ENCODE measurements at places on chromosomes 3 and 15.

DNA sequence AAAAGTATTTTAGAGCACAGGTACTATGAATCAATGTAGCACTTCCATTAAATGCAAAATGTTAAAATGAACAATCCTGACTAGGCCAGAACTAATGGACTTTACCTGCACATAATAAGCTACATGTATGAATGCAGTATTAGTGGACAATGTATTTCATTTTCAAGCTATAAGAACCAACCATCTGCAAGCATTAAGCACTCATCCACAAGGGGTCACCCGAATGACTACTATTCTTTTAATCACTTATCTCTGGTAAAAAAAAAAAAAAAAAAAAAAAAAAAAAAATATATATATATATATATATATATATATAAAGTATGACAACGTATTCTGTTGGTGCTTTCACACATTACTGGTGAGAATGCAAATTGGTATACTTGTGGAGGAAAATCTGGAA, 7.2 kb downstream of the HERC1 start:
- peak; percentile 57 for DNase-seq

DNA sequence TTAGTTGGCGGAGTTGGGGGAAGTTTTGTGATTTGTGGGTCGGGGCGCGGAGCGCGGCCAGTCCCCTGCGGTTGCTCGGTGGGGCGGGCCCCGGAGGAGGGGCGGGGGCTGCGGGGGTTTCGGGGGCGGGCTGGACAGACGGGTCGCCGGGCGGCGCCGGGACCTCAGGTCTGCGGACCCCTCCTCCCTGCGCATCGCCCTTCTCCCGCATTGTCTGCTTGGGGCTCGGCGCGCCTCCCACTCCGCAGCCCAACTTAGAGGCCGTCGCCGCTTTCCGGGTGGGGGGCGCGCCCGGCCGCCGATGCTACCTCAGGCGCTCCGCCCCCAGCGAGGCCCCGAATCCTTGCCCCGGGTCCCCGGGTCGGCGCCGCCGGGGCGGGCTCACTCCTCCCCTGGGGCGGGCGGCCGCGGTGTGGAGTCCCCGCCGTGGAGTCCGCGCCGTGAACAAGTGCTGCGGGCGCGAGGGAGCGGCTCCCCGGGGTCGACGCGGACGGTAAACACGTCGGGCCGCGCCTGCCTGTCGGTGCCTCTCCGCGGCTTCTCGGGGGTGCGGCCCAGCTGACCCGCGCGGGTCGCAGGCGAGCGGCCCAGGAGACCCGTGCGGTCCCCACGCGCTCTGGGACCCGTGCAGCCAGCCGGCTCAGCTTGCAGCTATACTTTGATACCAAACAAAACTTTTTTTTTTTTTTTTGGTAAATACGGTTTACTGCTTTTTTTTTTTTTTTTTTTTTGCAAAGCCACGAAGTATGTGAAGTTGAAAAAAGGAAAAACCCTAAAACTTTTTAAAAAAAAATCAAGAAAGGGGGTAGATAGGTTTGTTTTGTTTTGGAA, 624 bp downstream of the AKAP13 start:
- DNase-seq, result peak; percentile 63

DNA sequence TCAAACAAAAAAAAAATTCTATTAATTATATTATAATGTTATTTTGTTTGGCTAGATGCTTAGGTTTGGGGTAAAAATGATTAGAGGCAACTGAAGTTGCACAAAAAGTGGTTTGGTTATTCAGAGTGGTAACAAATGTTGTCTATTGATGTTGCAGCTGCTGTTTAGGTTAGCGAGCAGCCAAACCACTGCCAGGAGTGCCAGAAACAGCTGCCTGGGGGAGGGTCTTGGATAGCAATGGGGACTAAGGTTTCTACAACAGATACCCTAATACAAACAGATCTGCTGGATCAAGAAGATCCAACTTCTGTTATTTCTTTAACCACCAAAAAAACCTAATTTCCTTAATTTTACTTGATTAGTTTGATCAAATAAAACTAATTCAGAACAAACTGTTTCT, 26.6 kb downstream of the BTLA start:
- DNase-seq, result no peak

DNA sequence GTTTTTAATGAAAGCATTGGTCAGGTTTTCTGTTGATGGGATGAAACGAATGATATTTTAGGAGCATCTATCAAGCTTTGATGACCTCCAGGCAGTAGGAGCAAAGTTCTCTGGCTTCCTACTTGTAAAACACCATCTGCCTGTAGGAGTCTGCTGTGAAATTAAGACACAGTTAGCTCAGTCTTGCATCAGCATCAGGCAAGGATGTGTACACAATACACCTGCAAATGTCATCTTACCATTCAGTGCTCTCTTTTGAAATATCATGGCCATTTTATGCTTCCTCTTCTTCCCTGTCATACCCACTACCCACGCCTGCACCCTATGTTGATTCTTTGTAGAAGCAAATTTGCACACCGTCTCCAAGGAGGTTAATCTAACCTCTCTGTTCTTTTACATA, 38.2 kb downstream of the B3GALNT1 start:
- DNase-seq, result no peak

GRCh38 chr15:63970621-63971426, 75.5 kb downstream of the DAPK2 start:
- DNase-seq, result no peak

DNA sequence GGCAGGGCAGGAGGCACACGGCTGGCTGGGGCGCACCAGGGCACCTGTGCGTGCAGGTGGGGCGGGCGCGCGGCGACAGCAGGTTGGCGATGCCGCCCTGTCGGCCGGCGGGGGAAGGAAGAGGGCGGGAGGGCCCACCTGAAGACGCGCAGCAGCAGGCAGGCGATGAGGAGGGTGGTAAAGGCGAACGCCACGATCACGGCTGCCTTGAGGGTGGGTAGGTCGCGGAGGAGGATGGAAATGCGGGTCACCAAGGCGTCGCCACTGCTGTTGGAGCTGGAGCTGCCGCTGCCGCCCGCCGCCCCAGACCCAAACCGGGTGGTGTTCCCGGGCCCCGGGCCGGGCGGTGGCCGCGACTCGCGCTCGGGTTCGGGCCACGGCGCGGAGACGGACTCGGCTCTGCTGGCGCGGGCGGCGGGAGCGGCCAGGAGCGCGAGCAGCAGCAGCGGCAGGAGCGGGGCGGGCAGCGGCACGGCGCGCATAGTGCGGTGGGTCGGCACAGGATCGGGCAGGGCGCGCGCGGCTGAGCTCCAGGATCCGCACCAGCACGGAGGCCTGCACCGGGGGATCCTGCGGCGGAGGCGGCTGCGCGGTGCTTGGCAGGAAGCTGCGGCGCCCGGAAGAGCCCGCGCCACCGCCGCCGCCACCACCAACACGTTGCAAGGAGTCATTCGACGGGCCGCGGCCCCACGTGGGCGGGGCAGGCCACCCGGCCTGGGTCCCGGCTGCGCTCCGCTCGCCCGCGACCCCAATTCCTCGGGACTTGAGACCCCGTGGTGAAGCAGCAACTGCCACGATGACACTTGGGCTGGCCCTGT, at the start of gene FAM174B:
Gene FAM174B (minus strand): TSS at position 598 of the 818 bp plus-strand sequence.
- peak; percentile 46 for DNase-seq

- no peak for DNase-seq
Measured at GRCh38 chr3:188523291-188523690, 369.3 kb downstream of the LPP start.

GRCh38 chr3:149599236-149599635, 58.6 kb downstream of the WWTR1 start:
- no peak for DNase-seq

DNA sequence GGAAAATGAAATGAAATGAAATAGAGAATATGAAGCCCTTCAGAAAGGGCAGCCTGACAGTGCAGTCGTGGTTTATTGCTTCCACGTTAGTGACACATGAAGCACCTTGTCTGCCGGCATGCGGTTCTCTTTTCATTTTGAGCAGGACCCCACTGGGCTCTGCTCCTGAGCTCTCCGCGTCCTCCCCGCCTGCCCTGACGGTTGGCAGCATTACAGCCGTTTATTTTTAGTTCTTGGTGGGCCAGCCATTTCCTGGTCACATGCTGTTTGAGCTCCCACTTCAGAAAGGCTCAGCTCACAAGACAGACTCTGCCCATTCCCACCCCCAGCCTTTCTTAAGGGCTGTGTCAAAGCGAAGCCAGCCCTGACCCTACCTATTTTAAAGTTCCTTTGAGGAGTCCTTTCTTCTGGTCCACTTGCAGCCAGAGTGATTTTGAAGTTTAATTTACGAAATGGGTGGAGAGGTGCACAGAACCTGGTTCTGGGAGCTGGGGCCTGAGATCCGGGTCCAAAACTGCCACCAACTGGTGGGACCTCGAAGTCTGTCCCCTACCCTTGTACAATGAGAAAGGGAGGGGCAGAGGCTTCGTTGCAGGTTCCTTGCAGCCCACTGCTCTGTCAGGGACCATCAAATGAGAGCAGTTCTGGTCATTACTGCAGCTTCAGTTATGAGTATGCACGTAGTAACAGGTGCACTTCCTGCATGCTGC, 60.1 kb downstream of the MGLL start:
- DNase-seq, result peak; percentile 38
